ENCODE measurements at places on chromosomes 16 and 17. TPM values are rescaled to one million over a fixed set of nuclear protein-coding genes. Genes with fewer than 3 reads are reported as not detected.

The ITFG1 gene
- total RNA-seq: 14.1 TPM

The TMEM235 gene
- total RNA-seq: not detected

The GPRC5C gene
- 2.3 TPM for total RNA-seq

The ZG16B gene
- total RNA-seq: 1.4 TPM

DNA sequence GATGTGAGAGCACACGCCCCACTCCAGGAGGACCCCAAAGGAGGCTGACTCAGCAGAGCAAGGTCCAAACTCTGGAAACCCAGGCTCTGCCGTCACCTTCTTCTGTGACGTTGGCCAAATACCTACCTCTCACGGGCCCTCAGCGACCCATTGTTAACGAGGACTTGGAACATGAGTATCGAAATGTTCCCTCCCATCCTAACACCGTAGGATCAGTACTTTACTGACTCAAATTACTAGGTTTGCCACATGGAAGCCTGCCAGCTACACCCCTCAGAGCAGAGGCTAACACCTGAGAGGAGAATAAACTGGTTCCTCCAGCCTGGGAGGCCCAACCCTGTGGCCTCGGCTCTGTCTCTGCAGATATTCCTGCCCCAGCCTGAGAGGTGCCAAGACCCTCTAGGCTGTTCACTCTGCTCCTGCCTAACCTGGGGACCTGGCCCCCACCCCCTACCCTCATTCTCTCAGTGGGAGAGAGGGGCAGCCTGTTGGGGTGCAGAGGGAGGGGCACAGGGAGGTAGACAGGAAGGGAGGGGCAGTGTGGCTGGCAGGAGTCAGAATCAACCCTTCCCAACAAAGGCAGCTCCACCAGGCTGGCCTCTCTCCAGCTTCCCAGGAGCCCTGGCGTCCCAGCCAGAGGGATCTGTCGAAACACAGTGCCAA, 4.4 kb downstream of the PITPNM3 start:
- no peak for DNase-seq

GRCh38 chr17:33560165-33560564, 267.1 kb upstream of the ASIC2 start:
- no peak for DNase-seq

DNA sequence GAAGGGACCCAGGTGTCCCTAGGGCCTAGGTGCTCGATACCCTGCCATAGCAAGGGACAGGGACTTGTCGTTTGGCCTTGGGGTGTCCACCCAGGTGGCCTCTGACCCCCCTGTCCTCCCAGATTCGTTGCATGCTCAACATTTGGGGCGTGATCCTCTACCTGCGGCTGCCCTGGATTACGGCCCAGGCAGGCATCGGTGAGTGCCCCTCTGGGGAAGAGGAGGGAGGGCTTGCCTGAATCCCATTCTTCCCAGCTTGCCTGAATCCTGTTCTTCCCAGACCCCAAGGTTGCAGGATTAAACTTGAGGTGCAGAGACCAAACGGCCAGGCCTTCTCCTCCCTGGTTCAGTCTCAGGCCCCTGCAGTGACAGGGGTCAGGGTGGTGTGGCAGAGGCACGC, 3.2 kb downstream of the SLC12A3 start:
- no peak for DNase-seq

GRCh38 chr17:63033142-63033541, 67.1 kb downstream of the TANC2 start:
- DNase-seq: no peak

DNA sequence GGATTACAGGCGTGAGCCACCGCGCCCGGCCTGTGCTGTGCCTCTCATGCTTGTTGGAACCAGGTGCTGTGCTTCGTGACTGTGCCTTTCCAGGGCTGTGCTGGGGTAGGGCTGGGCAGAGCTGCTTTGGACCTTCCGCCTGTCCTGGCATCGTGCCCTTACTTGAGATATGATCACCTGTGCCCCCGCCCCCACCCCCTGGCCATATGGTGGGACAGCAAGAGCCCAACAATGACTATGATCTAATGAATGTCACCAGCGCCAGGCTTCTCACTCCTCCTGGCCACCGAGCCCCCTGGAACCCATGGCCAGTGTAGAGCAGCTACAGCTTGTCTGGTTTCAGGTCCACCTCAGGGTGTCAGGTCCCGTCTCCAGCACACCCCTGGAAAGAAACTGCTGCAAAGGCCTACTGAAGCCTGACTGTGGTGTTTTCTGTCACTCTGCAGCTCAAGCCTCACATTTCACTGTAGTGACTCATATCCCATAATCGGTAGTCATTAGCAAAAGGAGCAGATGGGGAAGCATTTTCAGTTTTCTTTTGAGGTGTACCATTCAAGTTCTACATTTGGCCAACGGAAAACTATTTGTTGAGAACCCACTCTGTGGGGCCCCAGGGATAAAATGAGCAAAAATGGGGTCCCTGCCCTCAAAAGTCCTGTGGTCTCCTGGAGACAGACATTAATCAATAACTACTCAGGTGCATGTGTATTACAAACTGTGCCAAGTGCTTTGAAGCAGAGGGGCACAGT, 22.1 kb downstream of the FCSK start:
- DNase-seq: peak; percentile 64

DNA sequence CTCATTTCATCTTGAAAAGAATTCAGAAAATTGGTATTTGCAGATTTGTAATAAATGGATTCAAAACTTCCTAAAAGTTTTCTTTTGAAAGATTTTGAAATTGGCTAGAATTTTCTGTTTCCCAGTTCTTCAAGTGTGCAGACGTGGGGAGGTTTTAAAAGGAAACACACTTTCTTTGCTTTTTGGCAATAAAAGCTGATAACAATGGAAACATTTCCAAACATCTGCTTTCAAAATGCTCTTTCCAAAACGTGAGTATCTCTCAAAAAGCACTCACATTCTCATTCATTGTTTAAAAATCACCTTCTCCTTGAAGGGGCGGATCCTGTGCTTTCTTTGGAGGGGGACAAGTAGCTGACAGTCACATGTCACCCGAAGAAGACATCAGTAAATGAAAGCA, 8.6 kb upstream of the GSG1L start:
- DNase-seq: no peak

GRCh38 chr17:72387487-72387886, 266.7 kb downstream of the SOX9 start:
- no peak for DNase-seq

Data from activated naive CD4-positive, alpha-beta T cell treated with anti-CD3 and anti-CD28 coated beads, Interleukin-2, amount 50 U/mL, for 72 hours (primary cell).